ENCODE measurements at places on chromosomes 12 and 14. TPM values are rescaled to one million over a fixed set of nuclear protein-coding genes. Genes with fewer than 3 reads are reported as not detected.

GRCh38 chr12:28457785-28458184 is 267.5 kb downstream of the CCDC91 start:
- no peak for DNase-seq

TPH2 gene
- not detected for total RNA-seq

LYZ gene
- total RNA-seq: not detected

DNA sequence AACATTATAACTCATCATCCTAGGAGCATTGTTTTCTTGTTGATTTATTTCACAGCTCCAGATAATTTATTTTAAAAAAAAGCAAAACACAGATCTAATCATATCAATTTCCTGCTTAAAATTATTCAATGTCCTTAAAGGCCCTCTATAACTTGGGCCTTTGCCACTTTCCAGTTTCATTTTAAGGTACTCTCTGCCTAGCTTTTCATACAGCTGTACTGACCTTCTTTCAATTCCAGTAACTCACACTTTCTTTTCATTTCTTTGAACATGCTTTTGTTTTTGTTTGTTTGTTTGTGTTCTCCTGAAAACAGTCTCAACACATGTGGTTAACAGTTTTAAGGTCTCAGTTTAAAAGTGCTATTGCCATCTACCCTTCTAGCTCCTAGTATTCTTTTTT is 281.9 kb downstream of the ACSS3 start:
- DNase-seq: no peak

LAG3 gene
- total RNA-seq: 117 TPM

- no peak for DNase-seq
These were observed 64.3 kb downstream of the DCAF5 start for GRCh38 chr14:69088586-69088985.

DNA sequence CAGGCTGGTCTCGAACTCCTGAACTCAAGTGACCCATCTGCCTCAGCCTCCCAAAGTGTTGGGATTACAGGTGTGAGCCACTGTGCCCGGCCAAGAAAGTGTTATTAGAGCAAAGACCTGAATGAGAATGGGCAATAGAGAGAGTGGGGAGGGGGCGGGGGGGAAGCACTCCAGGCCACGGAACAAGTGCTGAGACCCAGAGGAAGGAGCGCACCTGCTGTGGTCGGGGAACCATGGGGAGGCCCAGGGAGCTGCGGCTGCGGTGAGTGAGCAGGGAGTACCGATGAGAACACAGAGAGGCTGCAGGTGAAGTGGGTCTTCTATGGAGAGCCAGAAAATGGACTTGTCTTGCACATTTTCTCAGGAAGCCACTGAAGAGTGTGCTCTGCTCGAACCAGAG is 10.8 kb downstream of the SMIM41 start:
- no peak for DNase-seq

Data from activated T-cell treated with anti-CD3 and anti-CD28 coated beads, Interleukin-2, amount 50 U/mL, for 72 hours (primary cell).